ENCODE measurements at places on chromosomes 2 and 18.

DNA sequence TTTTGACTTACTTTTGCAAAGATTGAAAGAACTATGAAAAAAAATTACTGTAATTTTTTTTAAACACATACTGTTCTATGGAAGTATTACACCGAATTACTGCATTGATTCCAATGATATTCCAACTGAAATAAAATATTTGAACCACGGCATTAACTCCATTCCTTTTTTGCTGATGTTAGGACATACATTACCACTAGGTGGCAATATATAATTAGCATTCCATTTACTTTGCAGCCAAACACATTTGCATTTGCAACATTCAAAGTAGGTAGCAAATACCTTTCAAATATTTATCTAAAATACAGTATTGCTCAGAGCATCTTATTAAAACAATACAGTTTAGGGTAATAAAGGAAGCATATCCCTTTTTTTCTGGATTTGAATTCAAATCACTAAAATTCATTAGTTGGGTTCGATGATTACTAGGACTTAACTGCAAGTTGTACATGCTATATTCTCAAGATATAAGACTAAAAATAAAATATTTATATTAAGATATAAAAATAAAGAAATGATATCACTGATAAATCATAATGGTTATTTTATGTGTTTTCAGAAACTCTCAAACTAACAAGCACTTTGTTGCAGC is 31.3 kb downstream of the LANCL1 start:
- ATAC-seq, result no peak

DNA sequence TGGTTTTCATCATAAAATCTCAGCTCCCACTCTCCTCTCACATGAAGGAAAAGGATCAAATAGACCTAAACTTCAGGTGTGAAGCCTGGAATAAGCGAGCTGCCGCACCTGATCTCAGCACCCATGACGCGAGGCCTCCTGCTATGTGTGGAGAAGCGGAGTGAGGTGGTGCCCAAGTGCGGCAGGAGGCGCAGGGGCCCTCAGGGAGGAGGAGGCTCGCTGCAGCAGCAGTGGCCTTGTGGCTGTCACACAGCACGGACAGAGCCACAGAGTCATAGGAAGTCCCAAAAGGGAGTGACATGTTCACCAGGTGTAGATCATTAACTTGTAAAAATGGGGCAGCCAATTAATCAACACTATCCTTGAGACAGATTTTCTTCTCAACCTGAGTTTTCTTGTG is 9.1 kb downstream of the SCLY start:
- ATAC-seq, result no peak

DNA sequence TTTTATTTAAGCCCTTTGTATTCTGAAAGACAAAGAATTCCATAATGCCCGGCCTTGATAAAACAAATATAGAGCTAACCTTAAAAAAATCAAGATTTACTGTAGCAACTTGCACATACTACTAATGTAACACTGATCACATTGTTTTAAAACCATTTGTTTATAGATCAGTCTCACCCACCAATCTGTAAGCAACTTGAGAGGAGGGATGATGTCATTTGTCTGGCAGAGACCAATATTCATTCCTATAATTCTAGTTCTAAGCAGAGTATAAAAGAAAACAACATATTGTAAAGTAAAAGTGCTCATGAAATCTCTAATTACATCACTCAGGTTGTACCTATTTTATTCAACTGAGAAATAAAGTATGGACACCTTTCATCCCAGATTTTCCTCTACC is 380.6 kb downstream of the TGIF1 start:
- no peak for ATAC-seq

DNA sequence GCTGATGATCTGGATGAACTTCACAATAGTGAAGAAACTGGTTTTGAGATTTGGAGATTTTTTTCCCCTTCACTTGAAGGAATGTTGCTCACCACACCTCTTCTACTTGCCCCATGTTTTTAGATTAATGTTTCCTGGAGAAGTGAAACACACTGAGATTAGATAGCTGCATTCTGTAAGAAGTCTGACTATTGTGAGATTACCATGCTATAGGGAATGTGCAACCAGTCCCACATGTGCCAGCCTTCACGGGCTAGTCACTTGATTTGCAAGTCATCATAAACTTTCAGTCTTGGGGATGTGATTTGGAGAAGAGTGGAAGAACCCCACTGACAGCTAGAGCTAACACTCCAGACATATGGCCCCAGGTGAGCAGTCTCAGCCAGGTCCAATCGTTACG is 7.4 kb upstream of the CCNYL1 start:
- no peak for ATAC-seq

GRCh38 chr18:22349966-22350365 is 67.7 kb downstream of the CTAGE1 start:
- no peak for ATAC-seq

GRCh38 chr18:43220691-43221090 is 56.6 kb downstream of the SYT4 start:
- no peak for ATAC-seq

GRCh38 chr2:213281156-213281555 is 3.1 kb upstream of the SPAG16 start:
- ATAC-seq, result no peak
